ENCODE measurements at places on chromosomes 7 and 10. TPM values are rescaled to one million over a fixed set of nuclear protein-coding genes. Genes with fewer than 3 reads are reported as not detected.

- no peak overlapping the region for H3K4me3 ChIP-seq
- H3K36me3 ChIP-seq: peaks cover 68% of the 10 kb centered on the region
- H3K27ac ChIP-seq: no peak overlapping the region
- H3K4me1 ChIP-seq: no peaks in the 10 kb centered on the region
- H3K27me3 ChIP-seq: no peaks in the 10 kb centered on the region
- DNase-seq: no peak
Measured at GRCh38 chr10:103140469-103140868, 52.6 kb downstream of the NT5C2 start.

- H3K27ac ChIP-seq: peak overlapping the region; percentile 93
- no peaks in the 10 kb centered on the region for H3K27me3 ChIP-seq
- H3K4me3 ChIP-seq: peak overlapping the region; percentile 90
- DNase-seq: no peak
Measured at GRCh38 chr10:124802313-124802675, 675 bp downstream of the ABRAXAS2 start.

DNA sequence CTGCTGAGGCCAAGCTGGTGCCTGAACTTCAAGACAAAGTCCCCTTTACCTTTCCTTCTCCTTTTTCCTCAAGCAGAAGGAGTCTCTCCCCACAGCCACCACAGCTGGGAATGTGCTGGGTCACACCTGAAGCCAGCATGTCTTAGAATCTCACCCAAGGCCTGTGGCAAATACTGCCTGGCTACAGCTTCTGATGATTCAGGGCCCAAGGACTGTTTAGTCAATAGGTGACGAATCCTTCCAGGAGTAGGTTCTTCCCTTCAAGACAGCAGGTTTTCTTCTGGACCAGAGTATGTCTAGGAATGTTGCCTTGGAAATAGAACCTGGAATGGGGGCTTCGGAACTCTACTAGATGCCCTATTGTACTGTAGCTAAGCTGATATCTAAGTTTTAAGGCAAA lies 374.6 kb downstream of the KIF20B start:
- no peak overlapping the region for H3K27ac ChIP-seq
- H3K4me3 ChIP-seq: no peak overlapping the region
- DNase-seq: no peak
- no peaks in the 10 kb centered on the region for H3K36me3 ChIP-seq
- H3K4me1 ChIP-seq: no peaks in the 10 kb centered on the region

CRTAC1 gene
- not detected for total RNA-seq

- H3K27me3 ChIP-seq: no peaks in the 10 kb centered on the region
- H3K27ac ChIP-seq: peak overlapping the region; percentile 65
- no peak for DNase-seq
- no peak overlapping the region for H3K4me3 ChIP-seq
- peaks cover 7% of the 10 kb centered on the region for H3K4me1 ChIP-seq
Measured at GRCh38 chr7:36208426-36208825, 55.4 kb downstream of the EEPD1 start.

DNA sequence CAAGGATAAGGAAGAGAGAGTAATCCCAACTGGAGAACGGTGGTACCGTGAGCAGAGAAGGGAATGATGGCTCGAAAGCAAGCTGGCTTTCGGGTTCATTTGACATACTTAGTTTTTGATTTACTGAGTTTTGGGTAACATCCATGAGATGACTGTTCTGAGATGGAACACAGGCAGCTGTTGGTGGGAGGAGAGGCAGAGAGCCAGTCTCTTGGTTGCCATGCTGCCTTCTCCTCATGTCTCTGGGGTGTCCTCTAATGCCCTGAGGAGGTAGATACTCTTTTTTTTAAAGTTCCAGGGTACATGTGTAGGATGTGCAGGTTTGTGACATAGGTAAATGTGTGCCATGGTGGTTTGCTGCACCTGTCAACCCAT lies 76.4 kb upstream of the NRP1 start:
- peaks cover 10% of the 10 kb centered on the region for H3K4me1 ChIP-seq
- H3K4me3 ChIP-seq: no peak overlapping the region
- DNase-seq: no peak
- H3K27me3 ChIP-seq: no peaks in the 10 kb centered on the region

DNA sequence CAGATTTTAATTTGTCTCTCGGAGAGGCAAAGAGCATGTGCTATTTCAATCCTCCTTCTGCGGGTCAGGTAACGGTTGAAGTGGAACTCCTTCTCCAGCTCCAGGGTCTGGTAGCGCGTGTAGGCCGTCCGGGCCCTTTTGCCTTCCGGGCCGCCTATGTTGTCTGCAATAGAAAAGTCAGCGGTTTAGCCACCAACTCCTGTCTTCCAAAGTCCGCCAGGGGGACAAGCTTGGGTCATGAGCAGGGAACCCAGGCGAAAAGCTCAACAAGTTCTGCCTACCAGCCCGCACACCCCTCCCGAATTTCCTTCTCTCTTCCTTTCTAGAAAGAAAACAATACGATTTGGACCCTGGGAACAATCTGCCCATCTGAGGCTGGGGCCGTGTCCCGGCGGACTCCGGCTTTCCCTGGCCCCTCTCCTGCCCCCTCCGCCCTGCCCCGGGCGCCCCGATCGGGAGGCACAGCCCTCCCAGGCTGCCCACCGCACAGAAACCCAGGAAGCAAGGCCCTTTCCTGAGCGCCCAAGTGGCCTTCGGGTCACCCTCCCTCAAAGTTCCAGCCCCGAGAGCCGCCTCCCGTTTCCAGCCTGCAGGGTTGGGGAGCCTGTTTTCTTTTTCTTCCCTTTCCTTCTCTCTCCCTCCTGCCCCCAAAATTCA lies 1.4 kb downstream of the HOXA5 start:
- peak overlapping the region; percentile 44 for H3K4me3 ChIP-seq
- H3K27ac ChIP-seq: peak overlapping the region; percentile 78
- no peaks in the 10 kb centered on the region for H3K36me3 ChIP-seq
- no peaks in the 10 kb centered on the region for H3K4me1 ChIP-seq
- peaks cover 19% of the 10 kb centered on the region for H3K27me3 ChIP-seq

- no peaks in the 10 kb centered on the region for H3K27me3 ChIP-seq
- peak overlapping the region; percentile 94 for H3K27ac ChIP-seq
- no peaks in the 10 kb centered on the region for H3K36me3 ChIP-seq
- H3K4me1 ChIP-seq: peaks cover 46% of the 10 kb centered on the region
- DNase-seq: no peak
Measured at GRCh38 chr10:119306986-119307392, 99.6 kb downstream of the GRK5 start.

CREB5 gene
- 25.8 TPM for total RNA-seq

DNA sequence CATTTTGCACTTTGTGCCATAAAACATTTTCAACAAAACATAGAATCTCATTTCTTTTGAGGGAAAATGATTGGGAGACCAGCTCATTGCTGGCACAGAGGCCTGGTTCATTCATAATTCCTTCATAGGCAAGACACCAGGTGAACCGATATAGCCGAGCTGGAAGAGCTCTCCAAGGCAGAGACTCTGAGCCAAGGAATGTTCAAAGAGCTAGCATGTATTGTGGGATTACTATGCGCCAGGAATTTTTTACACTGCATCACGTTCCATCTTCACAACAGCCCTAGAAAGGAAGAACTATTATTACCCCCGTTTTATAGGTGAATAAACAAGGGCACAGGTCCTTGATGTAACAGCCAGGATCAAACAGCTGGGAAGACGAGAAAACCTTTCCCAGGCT lies 2.1 kb upstream of the IL6 start:
- no peak overlapping the region for H3K4me3 ChIP-seq
- no peaks in the 10 kb centered on the region for H3K27me3 ChIP-seq
- no peak overlapping the region for H3K27ac ChIP-seq
- peaks cover 76% of the 10 kb centered on the region for H3K4me1 ChIP-seq
- no peaks in the 10 kb centered on the region for H3K36me3 ChIP-seq

- no peak overlapping the region for H3K27ac ChIP-seq
- no peaks in the 10 kb centered on the region for H3K36me3 ChIP-seq
- no peak overlapping the region for H3K4me3 ChIP-seq
Measured at GRCh38 chr10:115921795-115922194, 351.2 kb downstream of the GFRA1 start.

- H3K36me3 ChIP-seq: no peaks in the 10 kb centered on the region
- H3K4me3 ChIP-seq: no peak overlapping the region
- no peak overlapping the region for H3K27ac ChIP-seq
- no peak for DNase-seq
- H3K4me1 ChIP-seq: no peaks in the 10 kb centered on the region
- no peaks in the 10 kb centered on the region for H3K27me3 ChIP-seq
Measured at GRCh38 chr10:89466599-89467035, 52.2 kb downstream of the IFIT5 start.

DNA sequence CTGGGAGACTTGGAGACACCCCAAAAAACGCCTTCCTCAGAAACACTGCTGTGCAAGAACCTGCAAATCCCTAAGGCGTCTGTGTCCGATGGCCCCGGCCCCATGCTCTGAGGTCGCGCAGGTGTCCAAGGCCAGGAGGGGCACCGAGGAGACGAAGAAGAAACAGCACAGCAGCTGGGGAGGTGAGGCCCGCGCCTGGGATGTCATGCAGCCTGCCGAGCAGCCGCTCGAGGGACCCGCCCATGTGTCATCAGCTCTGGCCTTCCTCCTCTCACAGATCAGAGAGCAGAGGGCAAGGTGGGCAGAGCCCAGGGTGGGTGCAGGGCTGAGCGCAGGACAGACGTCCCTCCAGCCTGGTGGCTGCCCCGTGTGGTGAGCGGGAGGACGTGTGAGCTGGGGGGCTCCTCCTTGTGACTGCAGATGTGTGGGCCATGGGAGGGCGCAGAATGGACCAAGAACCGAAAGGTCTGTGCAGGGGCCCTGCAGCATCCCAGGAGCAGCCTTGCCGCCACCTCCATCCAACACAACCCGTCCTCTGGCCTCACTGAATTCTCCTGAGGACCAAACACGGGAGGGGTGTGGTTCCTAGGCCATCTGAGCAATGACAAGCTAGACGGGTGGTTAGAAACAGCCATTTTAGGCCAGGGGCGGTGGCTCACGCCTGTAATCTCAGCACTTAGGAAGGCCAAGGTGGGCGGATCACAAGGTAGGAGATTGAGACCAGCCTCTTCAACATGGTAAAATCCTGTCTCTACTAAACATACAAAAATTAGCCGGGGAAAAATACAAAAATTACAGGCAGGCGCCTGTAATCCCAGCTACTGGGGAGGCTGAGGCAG lies 13.1 kb upstream of the GPER1 start:
- no peak overlapping the region for H3K4me3 ChIP-seq
- H3K36me3 ChIP-seq: no peaks in the 10 kb centered on the region
- H3K4me1 ChIP-seq: peaks cover 44% of the 10 kb centered on the region

GRCh38 chr10:76885816-76886215 lies 751.8 kb downstream of the KCNMA1 start:
- no peaks in the 10 kb centered on the region for H3K36me3 ChIP-seq
- no peak overlapping the region for H3K27ac ChIP-seq
- H3K27me3 ChIP-seq: no peaks in the 10 kb centered on the region
- H3K4me1 ChIP-seq: peaks cover 6% of the 10 kb centered on the region

COPS6 gene
- 47.0 TPM for total RNA-seq

TIMM23B gene
- total RNA-seq: 17.9 TPM

DNA sequence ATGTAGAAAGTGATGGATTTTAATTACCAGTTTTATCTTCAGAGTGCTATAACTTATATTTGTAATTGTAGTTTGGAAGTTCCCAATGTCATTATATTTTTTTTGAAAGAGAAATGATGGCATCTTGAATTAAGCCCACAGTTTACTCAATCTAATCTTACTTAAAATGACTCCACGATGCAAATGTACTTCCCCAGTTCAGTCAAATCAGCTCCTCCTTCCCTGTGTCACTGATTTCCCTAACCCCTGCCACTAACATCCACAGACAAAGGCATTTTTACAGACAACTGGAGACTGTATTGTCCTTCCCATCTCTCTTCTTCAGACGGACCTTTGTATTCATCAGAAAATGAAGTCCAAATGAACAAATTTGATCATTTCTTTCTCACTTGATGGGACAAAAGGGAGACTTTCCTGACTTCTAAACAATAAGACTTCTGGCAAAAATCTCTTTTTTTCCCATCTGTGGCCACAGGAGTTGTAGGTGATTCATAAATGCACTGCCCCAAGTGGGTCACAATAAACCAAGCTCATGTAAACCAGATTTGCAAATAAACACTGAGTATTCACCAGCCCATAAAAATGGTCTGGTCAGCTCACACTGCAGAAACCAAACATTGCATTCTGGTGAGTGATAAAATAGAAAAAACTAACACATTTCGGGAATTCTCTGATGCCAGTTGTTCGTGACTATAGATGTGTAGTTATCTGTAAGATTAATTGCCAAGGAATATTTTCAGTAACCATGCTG lies 162.9 kb downstream of the FANK1 start:
- no peak overlapping the region for H3K27ac ChIP-seq
- H3K4me3 ChIP-seq: no peak overlapping the region
- peaks cover 52% of the 10 kb centered on the region for H3K27me3 ChIP-seq
- no peak for DNase-seq
- no peaks in the 10 kb centered on the region for H3K4me1 ChIP-seq
- no peaks in the 10 kb centered on the region for H3K36me3 ChIP-seq

CYP2C8 gene
- not detected for total RNA-seq

- no peaks in the 10 kb centered on the region for H3K36me3 ChIP-seq
- H3K27ac ChIP-seq: no peak overlapping the region
- H3K27me3 ChIP-seq: no peaks in the 10 kb centered on the region
- no peak overlapping the region for H3K4me3 ChIP-seq
- no peak for DNase-seq
Measured at GRCh38 chr7:137298464-137298794, 45.1 kb downstream of the PTN start.
